ENCODE measurements at places on chromosomes 11 and 22. TPM values are rescaled to one million over a fixed set of nuclear protein-coding genes. Genes with fewer than 3 reads are reported as not detected.

The NUP98 gene
- 33.8 TPM for total RNA-seq

The MIOX gene
- not detected for total RNA-seq

DNA sequence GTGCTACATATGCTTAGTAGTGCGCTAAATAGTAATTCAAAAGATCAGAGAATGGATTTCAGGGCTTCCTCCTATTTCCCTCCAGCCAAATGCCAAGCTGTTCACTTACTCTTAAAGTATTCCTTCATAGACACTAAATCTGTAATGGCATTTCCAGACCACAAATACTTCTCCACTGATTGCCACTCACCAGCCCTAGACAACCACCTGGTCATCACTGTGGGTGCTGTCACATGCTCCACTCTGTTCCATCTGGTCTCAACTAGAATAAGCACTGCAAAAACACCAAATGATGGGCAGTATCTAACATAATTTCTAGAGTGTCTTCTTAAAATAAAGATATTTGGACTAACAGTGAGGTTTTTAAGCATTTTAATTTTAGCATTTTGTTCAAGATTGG lies 341.3 kb downstream of the AASDHPPT start:
- ATAC-seq = no peak

DNA sequence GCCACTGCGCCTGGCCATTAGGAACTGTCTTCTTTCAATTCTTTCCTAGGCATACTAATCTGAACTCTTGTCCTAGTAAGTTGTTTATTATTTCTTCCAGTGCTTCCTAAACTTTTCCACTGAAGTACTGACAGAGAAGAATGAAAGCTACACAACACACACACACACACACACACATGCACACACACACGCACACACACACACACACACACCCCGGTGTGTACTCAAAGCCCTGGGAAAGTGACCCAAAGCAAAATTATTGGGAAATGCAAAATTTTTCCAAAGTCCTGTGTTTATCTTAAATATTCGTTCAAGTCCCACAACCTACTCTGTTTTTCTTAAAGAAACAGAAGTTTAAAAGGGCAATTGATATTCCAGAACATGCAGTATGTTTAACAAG lies 19.4 kb upstream of the SIK2 start:
- no peak for ATAC-seq

- no peak for ATAC-seq
Measured at GRCh38 chr11:130391711-130392110, 36.7 kb downstream of the ADAMTS8 start.

The UBQLNL gene
- total RNA-seq = 0.60 TPM

- ATAC-seq = no peak
Measured at GRCh38 chr11:8863838-8864237, 47.2 kb upstream of the AKIP1 start.

DNA sequence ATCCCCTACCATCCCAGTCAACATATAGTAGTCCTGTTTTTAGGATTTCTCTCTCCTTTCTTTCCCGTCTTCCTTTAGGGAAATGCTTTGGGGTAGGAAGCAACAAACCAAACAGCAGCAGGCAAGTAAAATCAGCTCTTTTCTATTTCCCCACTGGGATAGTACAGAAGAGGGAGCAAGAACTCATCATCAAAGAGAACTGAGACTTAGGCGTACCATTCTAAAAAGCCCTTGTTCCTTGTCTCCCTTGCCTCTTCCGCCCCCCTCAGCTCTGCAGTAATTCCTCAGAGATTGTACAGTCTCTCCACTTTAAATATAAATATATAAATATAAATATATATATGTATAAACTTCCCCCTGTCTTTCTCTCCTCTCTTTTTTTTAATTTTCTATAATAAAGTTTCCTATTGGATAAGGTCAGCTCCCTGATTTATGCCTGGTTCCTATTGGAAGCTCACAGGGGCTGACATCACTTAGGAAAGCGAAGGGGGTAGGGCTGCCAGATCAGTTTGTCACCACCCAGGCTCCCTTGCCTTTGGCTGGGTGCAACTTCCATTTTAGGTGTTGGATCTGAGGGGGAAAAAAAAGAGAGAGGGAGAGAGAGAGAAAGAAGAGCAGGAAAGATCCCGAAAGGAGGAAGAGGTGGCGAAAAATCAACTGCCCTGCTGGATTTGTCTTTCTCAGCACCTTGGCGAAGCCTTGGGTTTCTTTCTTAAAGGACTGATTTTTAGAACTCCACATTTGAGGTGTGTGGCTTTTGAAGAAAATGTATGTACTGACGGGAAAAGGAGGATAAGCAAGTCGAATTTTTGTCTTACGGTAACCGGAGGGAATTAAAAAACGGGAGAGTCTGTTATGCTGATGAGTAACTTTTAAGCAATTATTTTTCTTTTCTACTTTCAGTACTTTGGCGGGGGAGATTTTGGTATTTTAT lies at the start of gene CTNND1:
CTNND1 (plus strand) TSS at position 502 of the 934 bp plus-strand sequence. CDS start 29,677 bp downstream, outside the sequence.
- ATAC-seq = peak; percentile 99

DNA sequence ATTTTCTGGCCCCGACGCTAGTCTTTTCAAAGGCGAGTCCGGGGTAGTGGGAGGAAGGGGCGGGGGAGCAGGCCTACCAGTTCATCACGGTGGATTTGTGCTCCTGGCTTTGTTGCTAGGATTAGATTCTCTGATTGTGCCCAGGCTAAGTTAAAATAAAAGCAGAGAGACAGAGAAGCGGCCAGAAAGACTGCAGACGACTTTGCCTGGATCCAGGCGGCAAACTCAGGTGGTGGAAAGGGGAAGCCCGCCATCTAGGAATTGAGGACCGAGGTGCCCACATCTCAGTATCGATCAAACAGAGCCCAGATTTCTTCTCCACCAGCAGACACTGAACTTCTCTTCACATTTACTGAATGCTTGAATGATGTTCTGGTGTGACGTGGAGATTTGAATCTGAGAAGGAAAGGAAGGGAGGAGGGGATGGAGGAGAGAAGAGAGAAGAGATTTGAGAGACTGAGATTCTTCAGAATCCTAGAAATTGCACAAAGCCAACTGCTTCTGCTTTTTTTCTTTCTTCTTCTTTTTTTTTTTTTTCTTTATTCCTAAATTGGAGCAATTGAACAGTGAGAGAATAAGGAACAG lies 2.7 kb downstream of the FAT3 start:
- peak; percentile 4 for ATAC-seq

DNA sequence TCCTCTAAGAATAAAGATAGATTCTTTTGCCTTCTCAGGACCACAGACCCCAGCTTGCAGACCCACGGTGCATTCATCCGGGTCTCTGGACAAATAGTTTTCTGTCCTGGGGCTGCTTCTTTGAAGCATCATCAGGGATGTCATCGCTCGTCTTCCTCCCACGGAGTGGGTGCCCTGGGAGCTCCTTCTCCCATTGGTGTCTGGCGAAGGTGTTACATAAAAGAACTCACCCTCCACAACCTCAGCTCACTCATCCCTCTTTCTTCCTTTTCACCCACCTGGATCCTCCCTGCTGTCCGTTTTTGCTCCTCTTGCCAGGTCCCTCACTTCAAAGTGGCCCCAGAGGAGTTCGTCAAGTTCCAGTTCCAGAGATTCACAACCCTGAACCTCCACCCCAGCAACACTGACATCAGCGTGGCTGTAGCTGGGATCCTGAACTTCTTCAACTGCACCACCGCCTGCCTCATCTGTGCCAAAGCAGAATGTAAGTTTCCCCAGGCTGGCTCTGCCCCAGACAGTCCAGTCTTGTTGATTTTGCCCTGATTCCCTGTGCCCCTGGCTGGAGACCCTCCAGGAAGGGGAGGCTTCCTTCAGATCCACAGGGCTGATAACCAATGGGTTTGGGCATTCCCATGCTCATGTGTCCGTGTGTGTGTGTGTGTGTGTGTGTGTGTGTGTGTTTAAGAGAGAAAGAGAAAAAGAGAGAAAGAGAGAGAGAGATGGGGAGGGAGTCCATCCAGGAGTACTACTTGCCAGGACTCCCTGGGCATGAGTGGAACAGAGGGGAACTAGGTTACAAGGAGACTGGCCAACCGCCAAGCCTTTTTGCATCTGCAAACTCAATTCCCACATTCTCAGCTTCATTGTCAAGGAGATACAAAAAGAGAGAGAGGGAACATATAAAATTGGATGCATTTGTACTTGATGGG lies 204.2 kb upstream of the TBCEL start:
- ATAC-seq = no peak

DNA sequence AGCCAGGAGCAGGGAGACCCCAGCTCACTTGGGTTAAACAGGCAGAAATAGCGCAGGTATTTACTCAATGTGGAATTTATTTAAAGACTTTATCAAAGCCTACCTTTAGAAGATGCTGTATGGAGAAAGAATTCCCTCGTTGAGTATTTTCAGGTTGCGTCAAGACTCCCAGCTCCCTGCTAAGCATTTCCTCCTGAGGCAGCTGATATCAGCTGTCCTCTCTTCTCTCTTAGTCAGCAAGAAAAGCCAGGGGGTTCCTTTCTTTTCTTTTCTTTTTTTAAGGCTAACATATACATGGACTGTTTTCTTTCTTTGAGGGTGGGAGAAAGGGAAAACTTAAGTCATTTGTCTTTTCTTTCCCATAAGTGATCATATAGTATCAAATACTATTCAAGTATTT lies 125.8 kb upstream of the POU2AF2 start:
- no peak for ATAC-seq

The CHRM1 gene
- 0.22 TPM for total RNA-seq

- no peak for ATAC-seq
Measured at GRCh38 chr11:68266121-68266891, 5.5 kb downstream of the C11orf24 start.

The OTOG gene
- total RNA-seq = 0.05 TPM

DNA sequence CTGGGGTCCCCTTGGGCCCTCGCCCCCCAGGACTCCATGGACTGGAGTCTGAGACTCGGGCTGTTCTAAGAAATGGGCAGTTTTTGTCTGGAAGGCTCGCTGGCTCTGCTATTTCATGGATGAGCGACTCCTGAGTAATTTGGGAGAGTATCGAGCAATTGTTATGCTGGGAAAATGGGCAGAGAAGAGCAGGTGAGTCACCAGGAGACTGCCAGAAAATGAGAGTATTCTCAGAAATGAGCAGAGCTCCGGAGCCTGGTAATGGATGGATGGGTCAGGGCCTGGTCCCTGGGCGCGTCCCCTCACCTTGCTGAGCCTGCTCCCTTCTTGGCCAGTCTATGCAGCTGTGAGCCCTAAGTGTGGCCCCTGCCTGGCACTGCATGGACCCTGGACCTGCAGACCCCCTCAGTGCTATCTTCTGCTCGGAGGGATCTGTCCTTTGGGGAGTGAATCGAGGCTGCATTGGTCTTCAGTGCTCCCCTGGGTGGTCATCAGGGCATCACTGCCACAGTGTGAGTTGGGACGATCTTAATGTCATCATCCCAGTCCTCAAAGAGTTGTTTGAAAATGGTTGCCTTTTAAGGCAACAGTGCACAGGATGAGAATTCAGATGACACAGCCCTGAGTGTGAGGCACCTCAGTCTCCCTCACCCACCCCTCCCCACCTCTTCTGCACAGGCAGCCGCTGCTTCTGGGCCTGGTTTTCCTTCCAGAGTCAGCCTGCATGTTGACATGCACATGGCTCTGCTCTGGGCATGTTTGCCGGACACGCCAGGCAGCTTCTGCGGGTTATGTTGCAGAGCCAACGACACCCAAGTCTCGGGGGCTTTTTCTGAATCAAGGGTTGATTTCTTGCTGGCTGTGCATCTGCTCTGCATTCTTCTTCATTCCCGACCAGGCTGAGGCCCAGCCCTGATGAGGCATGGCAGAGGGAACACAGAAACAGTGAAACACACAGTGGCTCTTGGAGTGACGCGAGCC lies 519.0 kb downstream of the TBC1D22A start:
- ATAC-seq = peak; percentile 27

Measured in motor neuron (in vitro differentiated cells).